D341Med (cell line): ENCODE measurements at places on chromosomes 11 and 22.

- no peak for DNase-seq
Measured at GRCh38 chr11:116317212-116317611, 455.6 kb downstream of the BUD13 start.

DNA sequence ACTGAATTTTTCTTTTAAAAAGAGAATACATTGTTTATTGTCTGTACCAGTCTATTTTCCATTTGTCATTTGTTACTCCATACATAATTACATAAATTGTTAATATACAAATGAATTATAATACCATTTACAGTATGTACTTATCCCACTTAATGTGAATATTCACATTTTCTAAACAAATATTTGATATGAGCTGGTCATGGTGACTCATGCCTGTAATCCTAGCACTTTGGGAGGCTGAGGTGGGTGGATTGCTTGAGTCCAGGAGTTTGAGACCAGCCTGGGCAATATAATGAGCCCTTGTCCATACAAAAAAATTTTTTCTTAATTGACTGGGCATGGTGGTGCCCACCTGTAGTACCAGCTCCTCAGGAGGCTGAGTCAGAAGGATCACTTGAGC, 6.8 kb downstream of the SC5D start:
- no peak for DNase-seq

DNA sequence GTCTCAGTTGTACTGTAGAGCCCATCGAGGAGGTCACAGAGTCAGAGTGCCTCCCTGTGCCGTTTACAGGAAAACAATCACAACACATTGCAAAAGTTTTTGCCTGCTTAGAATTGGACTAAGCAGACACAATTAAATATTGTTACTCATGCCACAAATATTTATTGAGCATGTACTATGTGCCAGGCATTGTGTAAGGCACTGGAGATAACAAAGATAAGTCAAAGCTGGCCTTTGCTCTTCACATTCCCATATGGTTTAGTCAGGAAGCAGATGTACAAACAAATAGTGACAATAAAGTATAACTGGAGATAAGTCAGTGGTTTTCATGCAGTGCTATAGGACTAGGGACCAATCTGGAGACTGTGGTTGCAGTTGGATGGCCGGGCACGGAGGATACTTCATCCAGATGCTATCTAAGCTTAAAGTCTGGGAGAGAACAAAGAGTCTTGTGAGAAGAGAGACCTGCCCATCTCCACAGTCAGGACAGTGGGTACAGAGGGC, 550.7 kb downstream of the INSC start:
- no peak for DNase-seq

DNA sequence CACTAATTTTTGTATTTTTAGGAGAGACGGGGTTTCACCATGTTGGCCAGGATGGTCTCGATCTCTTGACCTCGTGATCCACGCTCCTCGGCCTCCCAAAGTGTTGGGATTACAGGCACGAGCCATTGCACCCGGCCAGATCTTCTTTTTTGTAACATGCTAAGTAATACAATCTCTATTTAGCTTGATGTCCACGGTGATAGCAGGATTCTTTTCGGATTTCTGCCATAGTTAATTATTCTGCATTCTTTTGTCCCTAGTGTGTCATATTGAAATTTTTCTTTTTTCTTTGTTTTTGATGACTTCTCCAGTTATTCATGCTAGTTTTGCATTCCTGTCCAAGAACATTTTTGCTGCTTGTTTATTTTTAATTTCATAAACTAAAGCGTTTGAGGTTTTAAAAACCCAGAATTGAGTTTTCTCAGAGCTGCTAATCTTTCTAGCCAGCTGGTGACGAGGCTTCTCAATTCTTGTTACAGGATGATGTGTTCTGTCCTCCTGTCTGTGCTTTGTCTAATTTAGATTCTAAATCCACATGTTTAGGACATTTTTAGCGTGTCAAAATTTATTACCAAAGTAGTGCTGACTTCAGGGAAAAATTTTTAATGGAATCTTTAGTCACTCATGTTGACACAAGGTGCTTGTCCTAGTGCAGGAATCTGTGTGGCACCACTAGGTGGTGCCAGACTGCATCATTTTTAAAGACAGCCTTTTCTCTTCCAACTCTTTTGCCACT, 21.8 kb downstream of the NF2 start:
- DNase-seq = peak; percentile 68

DNA sequence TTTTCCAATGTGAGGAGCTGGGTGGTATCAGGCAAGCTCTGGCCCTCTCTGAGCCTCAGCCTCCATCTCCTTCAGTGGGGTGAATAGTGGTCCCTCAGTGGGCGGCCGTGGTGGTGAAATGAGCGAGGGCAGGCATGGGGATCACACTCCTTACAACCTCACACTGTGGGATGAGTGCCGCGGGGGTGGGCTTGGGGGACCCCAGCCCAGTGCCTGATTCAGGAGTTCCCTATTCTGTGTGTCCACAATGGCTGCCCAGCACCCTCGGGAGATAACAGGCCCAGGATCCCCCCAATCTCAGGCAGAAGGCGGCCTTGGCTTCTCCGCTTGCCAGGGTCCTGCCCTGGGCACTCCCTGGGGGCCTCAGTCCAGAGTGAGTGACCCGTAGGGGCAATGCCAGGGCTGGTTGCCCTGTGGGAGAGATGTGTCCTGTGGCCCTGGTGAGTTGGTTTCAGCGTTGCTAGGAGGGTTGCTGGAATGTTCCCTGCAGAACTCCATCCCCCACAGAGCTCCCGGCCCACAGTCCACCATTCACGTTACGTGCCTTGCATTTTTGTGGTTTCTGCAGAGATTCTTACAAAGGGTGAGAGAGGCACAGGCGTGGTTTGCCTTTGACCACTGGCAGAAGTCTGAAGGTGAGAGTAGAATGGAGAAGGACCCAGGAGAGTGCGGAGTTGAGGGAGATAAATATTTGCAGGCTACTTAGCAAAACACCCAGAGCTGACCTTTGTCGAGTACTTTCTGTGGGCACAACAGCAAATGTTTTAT, 2.9 kb downstream of the ALDH3B1 start:
- no peak for DNase-seq

- no peak for DNase-seq
Measured at GRCh38 chr11:95119361-95120060, 29.9 kb downstream of the ENDOD1 start.

- DNase-seq = no peak
Measured at GRCh38 chr11:103395612-103396011, 286.4 kb downstream of the DYNC2H1 start.

DNA sequence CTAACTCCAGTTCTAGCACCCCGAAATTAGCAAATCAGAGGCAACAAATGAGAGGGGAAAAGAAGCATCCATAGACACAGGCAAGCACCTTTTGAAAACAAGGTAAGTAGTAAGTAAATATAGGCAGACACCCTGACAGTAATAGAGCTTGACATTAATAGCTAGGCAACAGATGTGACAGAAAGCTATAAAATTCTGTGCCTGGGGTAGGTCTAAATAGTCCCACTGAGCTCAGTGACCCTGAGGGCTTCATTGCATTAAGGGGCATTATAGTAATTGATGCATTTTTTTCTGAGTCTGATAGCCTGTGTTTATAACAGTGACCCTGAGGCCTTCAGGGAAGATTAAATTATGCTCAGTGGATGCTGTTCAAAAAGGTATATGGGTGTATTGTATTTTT, 197.1 kb downstream of the HIPK3 start:
- DNase-seq = no peak

- DNase-seq = no peak
Measured at GRCh38 chr11:18299721-18300120, 22.2 kb downstream of the HPS5 start.

DNA sequence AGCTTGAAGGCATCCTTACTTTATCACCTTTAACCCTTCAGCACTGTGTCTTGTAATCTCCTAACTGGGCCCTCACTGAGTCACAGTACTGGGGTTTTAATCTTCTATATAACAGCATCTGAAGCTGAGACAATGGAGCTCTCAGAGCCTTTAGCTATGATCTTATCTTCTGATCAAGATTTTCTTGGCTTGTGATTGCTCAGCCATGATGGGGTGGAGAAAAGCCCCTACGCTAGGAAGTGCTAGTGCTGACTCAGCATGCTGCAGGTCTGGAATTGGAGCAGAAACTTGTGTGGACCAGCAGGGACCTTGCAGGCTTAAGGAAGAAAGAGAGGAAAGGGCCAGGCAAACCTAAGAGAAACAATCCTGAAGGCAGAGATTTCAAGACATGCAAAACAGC, 71.7 kb upstream of the EED start:
- no peak for DNase-seq
